Activated T-cell treated with anti-CD3 and anti-CD28 coated beads for 24 hours (primary cell): ENCODE measurements at places on chromosomes 12 and 14.

- no peak for DNase-seq
Measured at GRCh38 chr12:43108656-43109055, 443.3 kb downstream of the ADAMTS20 start.

GRCh38 chr14:104284636-104285507 is 146.5 kb downstream of the KIF26A start:
- DNase-seq, result no peak

- DNase-seq, result no peak
Measured at GRCh38 chr12:118743896-118744700, 237.2 kb upstream of the SRRM4 start.

GRCh38 chr12:70671698-70672097 is 34.5 kb upstream of the PTPRB start:
- DNase-seq, result no peak

- no peak for DNase-seq
Measured at GRCh38 chr14:95195031-95195430, 37.7 kb upstream of the DICER1 start.

DNA sequence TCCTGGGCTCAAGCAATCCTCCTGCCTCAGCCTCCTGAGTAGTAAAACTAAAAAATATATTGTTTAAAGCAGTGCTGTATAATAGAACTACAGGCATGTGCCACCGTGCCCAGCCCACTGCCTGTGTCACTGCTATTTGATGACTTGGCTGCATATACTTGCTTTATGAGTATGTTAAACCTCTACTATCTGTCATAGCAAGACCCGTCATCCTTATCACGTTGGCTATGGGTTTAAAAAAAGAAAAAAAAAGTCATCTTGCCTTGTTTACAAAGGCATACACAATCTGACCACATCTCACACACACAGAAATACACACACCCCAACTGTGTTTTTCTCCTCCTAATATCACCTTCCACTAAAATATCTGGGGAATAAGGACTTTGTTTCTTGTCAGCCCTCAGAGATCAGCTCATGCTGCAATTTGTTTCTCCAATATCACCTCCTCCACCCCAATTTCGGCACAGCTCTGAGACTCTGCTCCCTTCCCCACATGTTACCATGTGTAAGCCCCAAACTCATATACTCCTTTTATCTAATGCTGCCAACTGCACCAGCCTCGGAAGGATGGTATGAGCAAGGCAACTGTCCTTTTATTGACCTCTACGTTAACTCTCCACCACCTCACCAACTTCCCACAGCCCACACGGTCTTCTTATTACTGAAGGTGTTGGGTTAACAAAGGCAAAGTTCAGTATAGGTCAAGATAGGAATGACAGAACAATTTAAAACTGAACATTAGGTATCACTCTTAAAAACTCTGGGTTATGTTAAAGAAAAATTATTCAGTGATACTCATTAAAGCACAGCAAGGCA is 802 bp upstream of the TMPRSS12 start:
- DNase-seq, result no peak

- DNase-seq, result no peak
Measured at GRCh38 chr14:102203382-102203781, 63.7 kb downstream of the WDR20 start.

DNA sequence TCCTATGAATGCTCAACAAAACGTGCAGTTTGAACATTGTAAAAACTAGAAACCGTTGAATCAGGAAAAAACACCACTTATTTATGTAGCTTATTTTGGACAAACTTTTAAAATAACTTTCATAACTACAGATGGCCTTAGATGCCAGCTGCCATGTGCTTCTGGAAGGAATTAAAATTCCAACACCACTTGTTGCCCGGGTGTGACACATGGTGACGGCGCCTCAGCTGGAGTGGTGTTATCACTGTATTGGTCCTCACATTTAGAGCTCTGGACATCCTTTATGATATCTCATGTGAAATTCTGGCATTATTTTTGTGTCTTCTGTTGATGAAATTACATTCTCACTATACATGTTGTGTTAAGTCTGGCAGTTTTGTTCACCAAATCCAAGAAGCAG is 211.0 kb downstream of the IPO8 start:
- DNase-seq, result no peak

DNA sequence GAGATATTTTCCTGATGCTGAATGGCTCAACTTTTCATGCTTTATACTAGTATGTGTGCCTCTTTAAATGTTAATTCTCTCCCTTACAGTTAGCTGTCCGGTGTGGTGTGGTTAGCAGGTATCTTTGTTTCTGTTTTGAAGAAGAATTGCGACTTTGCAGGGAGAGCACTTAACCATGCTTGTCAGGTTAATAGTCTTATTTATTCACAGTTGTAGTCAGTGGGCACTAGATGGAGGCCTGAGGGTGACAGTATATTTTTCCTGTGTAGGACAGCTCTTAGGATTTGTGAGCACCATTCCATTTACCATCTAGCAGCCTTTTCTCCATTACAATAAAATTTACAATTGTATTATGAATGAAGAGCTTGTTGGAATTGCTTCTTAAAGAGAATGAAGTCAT is 34.9 kb downstream of the PDE3A start:
- DNase-seq, result no peak

- peak; percentile 30 for DNase-seq
Measured at GRCh38 chr12:11719678-11720099, 70.2 kb downstream of the ETV6 start.

DNA sequence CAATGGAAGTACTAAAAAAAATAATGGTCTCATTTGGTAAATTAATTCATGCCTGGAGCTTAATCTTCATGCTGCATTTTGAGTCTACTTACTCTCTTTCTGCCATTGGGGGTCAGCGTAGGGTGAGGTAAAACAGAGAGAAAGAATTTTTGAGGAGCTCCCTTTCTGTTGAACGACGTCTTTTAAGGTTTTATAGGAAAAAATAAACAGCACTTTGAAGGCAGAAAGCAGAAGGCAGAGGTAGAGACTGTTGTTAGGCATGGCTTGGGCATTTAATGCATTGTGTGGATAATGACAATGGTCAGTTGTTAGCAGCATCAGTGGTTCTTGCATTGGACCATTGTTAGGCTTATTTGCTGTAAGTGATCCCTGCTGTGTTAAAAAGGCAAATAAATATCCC is 557.2 kb upstream of the STXBP6 start:
- no peak for DNase-seq

GRCh38 chr12:4809013-4809448 is 88.8 kb downstream of the GALNT8 start:
- DNase-seq, result no peak

- DNase-seq, result no peak
Measured at GRCh38 chr12:111193496-111193895, 175.4 kb downstream of the PHETA1 start.

GRCh38 chr12:7877420-7877819 is 4.7 kb upstream of the SLC2A14 start:
- no peak for DNase-seq

- DNase-seq, result no peak
Measured at GRCh38 chr12:10115890-10116289, 14.1 kb downstream of the CLEC7A start.

GRCh38 chr14:35959835-35960234 is 133.7 kb downstream of the BRMS1L start:
- DNase-seq, result no peak

DNA sequence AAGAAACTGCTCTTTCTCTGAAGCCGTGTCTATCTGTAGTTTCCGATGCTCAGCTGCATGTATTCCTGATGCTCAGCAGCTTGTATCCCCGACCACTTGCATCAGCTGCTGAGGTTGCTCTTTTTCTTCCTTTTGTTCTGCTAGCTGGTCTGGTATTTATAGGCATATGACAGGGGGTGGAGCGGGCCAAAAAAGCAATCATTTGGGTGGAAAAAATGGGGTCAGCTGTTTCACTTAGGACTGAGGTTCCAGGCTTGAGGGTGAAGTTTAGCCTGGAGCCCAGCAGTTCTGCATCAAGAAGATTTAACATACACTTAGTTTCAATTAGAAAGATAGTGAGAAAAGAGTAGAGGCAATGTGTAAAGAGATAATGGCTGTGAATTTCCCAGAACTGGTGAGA is 23.6 kb upstream of the AMN1 start:
- no peak for DNase-seq

DNA sequence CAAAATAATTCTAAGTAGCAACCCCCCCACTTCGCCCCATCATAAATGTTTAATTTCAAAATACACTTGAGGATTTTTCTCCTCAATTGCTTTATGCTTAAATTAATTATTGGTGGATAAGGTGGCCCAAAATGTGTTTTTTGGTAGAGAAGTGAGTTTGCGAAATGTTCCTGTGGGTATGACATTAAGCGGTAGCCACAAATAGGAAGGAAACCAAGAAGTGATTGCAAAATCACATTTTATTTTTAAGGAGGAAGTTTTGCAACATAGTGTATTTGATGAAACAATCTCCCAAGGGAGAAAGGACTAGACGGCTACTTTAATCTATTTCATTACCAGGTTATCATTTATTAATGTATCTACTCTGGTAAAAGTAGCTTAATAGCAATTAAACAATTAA is 25.5 kb downstream of the SLC25A3 start:
- no peak for DNase-seq

DNA sequence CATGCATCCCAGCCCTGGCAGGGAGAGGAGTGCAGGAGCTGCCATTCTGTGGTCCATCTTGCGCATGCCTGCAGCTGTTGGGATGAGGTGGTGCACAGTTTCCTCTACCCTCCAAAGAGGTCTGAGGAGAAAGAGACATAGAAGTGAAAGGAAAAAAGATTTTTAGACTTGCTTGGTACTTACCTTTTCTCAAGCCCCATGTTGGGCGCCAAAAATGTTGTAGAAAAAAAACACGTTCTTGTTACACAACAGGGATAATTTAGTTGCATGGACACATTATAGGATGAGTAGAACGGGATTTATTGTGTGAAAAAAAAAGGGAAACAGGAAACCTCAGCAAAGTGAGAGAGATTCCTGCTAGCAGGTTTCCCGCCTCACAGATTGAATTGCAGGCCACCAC is 244.4 kb upstream of the GARIN2 start:
- no peak for DNase-seq

- no peak for DNase-seq
Measured at GRCh38 chr12:132827763-132828703, 636 bp downstream of the GOLGA3 start.

GRCh38 chr12:131087302-131087818 is 133.7 kb downstream of the ADGRD1 start:
- DNase-seq, result no peak

GRCh38 chr14:81826081-81826480 is 292.4 kb upstream of the SEL1L start:
- DNase-seq, result no peak

DNA sequence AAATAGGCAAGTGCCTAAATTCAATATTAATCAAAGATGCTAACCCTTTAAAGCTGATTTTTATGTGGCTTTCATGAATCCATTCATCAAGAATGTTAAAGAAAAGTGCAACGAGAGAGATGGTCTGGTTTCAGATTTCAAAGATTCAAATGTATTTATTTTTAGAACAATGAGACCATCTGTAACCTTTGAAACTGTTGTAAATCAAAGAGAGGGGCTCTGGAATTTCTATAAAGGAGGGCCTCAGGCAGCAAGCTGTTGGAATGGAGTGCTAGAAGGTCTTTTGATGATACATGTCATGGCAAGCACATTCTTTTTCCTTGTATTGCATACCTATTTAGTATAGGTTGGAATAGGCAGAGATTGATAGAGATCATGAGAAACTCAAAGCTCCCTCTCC is 433.0 kb downstream of the LRIG3 start:
- DNase-seq, result no peak

GRCh38 chr12:126617312-126617711 is 1552.1 kb downstream of the AACS start:
- DNase-seq, result no peak

DNA sequence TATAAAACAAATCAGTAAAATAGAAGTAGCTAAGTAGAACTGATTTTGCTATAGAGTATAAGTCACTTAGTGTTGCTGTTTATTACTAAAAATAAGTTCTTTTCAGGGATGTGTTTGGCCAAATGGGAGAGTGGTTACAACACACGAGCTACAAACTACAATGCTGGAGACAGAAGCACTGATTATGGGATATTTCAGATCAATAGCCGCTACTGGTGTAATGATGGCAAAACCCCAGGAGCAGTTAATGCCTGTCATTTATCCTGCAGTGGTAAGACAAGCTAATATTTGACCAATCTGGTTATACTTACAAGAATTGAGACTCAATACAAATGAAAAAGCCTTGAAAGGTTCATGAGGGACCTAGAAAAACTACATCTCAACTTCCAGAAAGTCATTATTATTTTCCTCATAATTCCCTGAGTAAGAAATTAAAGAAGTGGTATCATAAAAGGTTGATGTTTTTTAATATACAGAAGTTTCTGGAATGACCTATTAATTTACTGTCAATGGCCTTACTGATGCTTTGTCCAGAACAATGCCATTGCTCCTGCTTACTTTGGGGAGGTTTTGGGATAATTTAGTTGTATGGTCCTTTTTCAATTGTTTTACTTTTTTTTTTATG is 1.9 kb downstream of the LYZ start:
- no peak for DNase-seq

- DNase-seq, result peak; percentile 14
Measured at GRCh38 chr12:54680374-54680773, 32.2 kb upstream of the DCD start.

GRCh38 chr12:64835901-64836300 is 11.5 kb downstream of the TBC1D30 start:
- DNase-seq, result no peak

GRCh38 chr12:1591034-1591433 is 3.3 kb downstream of the FBXL14 start:
- DNase-seq, result peak; percentile 12

DNA sequence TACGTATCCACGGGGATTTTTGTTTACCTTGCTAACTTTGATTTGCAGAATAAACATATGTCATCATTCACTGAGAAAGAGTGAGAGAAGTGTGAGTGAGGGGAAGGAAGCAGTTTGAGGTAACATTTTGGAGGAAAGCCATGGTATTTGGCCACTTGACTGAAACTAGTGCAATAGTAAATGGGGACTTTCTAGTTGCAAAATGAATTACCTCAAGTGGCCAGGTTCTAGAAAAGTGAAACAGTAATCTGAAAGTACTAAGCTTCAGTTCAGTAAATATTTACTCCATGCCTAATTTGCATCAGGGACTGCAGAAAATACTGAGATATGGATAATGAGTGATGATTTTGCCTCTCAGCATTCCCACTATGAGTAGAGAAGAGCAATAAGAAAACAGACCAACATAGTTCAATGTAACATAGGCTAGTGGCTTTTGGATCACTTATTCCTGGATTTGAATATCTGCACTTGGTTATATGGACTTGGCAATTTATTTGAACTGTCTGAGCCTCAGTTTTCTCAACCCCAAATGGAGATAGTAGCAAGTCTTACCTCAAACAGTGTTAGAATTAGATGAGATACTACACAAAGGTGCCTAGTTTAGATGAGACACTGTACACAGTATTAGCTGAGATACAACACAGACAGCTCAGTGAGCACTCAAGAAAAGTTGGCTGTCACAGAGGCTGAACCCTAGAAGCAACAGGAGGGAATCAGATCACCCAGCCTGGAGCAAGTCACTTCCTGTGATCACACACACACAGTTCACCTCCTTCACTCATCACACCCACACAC is 439.1 kb downstream of the NPAS3 start:
- DNase-seq, result no peak

DNA sequence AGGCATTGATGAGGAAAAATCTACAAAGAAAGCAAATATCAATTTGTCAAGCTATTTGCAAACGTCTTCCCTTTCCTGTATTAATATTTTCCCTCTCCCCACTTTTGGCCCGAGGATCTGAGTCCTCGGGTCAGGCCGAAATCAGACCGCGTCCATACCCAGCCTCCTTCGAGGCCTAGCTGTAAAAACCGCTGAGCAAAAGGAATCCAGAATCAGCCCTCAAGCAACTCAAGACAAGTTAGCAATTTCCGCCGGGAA is 353 bp upstream of the MAPK1IP1L start:
- DNase-seq, result no peak
